GM12892 (cell line): ENCODE measurements at places on chromosomes 5 and 9.

GRCh38 chr5:88799938-88800535 is 82.9 kb downstream of the MEF2C start:
- DNase-seq, result no peak

GRCh38 chr5:59466271-59466670 is 427.3 kb downstream of the PDE4D start:
- no peak for DNase-seq

- no peak for DNase-seq
Observed at GRCh38 chr5:179232091-179232735, 113.0 kb downstream of the ADAMTS2 start.

DNA sequence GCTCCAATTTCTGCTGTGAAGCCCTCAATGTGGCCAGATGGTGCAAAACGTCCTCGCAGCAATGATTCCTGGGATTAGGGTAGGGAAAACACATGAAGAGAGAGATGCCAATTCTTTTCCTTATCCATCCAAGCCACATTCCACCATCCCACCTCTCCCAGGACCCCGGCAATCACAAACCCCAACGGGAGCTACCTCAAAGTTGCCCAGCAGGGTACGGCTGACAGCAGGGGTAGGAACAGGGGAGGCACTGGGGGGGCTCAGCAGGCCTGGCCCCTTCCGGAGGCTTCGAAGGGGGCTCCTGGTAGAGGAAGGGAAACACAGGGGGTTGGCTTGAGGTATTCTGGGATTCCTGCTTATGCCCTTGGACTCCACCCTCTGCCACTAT is 3.4 kb upstream of the STOML2 start:
- no peak for DNase-seq

- no peak for DNase-seq
Observed at GRCh38 chr9:71895955-71896354, 15.0 kb downstream of the ABHD17B start.

DNA sequence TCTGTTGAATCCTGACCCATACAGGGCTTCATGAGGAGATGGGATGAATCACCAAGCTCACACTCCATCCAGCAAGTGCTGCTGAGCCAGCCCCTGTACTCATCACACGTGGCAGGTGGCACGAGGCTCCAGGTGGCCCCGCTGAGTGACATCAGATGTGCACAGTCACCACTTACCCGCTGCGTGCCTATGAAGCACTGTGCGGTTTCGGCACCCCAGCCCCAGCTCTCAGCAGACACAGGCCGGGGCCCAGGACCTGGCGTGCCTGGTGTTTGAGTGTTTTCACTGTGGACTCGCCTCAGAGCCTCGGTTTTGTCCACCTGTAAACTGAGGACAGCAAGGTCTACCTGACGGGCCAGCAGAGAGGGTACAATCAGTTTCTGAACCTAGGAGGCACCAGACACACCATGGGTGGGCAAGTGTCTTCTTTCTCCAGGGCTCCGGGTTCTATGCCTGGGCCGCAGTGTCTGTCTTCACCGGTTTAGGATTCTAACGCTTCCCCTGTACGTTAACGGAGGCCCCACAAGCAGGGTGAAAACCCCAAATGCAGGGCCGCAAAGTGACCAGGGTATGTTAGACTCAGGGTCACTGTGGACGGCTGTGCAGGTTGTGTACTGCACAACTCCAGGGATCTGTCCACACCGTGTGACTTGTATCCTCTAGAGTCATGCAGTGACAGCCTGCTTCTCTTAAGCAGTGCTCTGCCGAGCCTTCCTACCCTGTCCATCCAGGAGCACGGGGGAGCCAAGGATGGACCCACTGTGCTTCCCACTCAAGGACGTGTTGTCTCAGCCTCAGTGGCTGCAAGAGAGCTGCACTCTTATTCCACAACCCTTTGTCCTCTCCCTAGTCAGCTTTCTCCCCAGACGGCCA is 44.3 kb upstream of the COL5A1 start:
- no peak for DNase-seq

GRCh38 chr5:142737179-142737578 is 33.0 kb upstream of the ARHGAP26 start:
- DNase-seq, result no peak

- DNase-seq, result no peak
Observed at GRCh38 chr5:68273717-68274409, 58.3 kb downstream of the PIK3R1 start.

DNA sequence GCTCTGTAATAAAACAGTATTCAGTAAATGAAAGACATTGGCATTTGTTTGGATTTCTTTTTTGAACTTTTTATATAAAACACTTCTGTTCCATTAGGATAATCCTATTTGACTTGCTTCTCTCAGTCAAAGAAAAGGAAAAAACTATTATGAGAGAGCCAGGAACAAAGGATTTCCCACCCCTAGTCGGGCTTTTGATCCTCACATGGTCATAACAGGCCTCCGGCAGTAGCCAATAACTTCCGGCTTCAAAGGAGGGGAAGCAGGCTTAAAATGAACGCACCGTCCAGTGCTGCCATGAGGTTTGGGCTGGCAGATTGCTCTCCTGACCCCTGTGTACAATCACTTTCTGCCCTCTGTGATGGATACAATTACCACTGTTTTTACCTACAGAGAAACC is 209.3 kb downstream of the ZNF608 start:
- no peak for DNase-seq

GRCh38 chr5:172106511-172107356 is 81.3 kb downstream of the STK10 start:
- DNase-seq, result no peak

- DNase-seq, result no peak
Observed at GRCh38 chr5:173486355-173487225, 129.9 kb downstream of the BOD1 start.

DNA sequence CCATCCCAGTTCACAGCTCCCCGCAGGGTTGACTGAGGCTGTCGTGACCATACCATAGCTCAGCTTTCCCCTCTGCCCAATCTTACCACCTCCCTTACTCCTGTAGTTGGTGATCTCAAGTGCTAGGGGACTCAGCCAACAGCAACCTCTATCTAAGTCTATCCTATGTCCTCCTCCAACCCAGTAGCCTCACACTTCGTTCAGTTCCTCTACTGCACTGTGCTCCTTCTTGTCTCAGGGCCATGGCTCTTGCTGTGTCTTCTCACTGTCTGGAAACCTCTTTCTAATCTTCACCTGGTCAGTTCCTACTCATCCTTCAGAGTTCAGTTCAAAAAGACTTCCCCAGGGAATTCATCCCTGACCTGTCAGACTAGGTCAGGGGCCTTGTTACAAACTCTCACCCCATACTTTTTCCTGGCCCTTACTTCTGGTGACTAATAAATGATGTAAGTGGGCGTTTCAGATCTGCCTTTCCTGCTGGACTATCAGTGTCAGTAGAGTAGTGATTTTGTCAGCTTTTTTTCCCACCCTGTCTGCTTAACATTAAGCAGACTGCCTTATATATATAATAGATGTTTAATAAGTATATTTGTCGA is 53.6 kb upstream of the NR3C1 start:
- DNase-seq, result no peak

- DNase-seq, result no peak
Observed at GRCh38 chr5:84373506-84373905, 11.2 kb downstream of the EDIL3 start.

DNA sequence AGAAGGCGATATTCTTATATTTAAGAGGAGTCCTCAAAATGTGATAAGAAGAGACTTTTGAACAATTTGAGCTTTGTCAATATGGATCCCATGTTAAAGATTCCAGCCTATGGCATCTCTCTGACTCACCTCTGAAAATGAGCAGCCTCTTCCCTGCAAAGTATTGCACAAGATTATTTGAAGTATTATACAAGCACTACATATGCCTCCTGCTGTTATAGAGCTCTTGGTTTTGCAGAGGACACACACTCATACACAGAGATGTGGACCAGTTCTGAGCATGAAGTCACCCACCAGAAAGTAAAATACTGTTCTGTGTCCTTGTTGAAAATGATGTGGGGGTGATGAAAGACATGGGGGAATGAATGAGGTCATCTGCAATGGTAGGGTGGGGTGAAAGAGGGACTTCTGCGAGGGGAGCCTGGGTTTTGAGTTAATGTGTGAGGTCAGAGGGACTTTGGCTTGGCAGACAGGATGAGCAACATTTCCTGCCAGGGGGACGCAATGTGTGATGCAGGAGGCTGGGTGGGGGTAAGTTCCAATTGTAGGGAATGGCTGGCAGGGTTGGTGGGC is 25.8 kb downstream of the FBXL7 start:
- DNase-seq, result no peak

- no peak for DNase-seq
Observed at GRCh38 chr5:168885324-168886120, 306.4 kb upstream of the PANK3 start.

DNA sequence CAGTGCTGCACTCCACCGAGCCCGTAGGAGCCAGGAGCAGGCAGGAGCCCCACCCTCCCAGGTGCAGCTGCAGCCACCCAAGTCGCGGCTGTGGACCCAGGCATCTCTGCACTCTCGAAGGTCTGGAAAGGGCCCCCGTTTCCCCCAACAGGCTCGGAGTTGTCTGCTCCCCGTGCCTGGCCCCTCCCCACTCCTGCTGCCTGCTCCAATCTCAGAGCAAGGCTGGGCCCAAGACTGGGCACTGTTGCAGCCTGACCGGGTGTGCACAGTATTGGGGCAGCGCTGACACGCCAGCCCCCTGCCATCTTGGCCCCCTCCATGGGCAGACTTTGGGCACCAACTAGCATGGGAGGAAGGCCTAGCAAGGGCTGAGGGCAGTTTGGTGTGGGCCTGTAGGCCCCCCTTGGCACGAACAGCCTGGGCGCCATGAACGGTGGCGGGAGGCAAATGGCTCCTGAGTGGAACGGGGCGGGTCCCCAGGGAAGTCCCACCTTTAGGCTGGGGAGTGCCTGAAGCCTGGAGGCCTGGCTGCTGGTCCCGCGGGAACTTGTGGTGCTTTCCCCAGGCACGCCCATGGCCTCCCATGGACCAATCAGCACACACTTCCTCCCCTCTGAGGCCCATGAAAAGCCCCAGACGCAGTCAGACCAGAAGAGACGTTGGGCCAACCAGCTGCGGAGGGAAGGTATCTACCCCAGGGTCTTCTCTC is 60.4 kb downstream of the PSAT1 start:
- DNase-seq, result peak; percentile 13

GRCh38 chr5:173333925-173334661 is 5.9 kb upstream of the STC2 start:
- DNase-seq, result no peak

- no peak for DNase-seq
Observed at GRCh38 chr5:37725185-37725584, 114.7 kb downstream of the GDNF start.

DNA sequence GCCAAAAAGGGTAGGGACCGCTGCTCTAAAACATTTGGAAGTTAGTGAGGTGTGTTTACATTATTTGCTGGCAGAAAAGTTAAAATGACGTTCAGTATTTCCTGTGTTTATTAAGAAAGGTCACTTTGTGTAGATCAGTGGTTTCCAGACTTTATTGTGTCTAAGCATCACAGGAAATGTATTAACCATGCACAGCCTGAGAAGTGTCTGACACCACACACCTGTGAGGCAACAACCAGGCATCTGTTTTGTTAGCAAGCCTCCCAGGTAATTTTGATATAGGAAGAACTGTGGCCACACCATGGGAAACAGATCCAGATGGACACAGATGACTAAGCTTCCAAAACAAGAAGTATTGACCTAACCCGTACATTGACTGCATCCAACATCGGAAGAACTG is 12.0 kb downstream of the TTC1 start:
- DNase-seq, result no peak

- no peak for DNase-seq
Observed at GRCh38 chr5:135058331-135058732, 24.3 kb upstream of the PITX1 start.

- DNase-seq, result no peak
Observed at GRCh38 chr9:13295556-13295955, 16.1 kb upstream of the MPDZ start.

- no peak for DNase-seq
Observed at GRCh38 chr5:78009937-78010527, 233.9 kb upstream of the TBCA start.

GRCh38 chr5:173689737-173690360 is 73.4 kb upstream of the BOD1 start:
- DNase-seq, result peak; percentile 47

- DNase-seq, result no peak
Observed at GRCh38 chr9:130304116-130304515, 38.6 kb downstream of the HMCN2 start.

DNA sequence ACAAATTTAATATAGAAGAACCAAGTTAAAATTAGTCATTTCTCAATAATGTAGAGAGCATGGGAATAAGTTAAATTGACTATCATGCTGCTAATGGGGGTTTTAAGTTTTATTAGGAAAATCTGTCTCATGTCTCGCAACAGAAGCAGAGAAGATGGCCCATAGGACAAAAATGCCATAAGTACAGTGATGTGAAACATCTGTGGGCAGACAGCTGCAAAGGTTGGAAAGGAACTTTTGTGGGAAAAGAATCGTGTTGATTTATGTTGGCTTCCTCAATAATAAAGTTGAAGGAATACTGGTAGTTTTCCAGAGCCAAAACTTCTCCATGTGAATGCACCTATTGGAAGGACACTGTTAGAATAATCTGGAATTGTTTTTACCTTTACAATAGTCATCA is 44.8 kb downstream of the VCAN start:
- DNase-seq, result no peak

DNA sequence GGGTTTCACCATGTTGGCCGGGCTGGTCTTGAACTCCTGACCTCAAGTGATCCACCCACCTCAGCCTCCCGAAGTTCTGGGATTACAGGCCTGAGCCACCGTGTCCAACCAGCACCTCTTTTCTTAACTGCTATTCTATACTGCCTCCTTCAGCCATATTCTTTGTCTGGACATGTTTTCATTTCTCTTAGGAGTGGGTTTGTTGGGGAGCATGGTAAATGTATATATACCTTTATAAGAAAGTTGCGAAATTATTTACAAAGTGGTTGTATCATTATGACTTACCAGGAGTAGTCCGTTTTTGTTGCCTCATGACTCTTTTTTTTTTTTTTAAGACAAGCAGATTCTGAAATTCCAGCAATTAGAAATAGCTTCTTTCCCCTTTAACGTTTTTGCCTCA is 38.7 kb downstream of the CDC42SE2 start:
- no peak for DNase-seq

DNA sequence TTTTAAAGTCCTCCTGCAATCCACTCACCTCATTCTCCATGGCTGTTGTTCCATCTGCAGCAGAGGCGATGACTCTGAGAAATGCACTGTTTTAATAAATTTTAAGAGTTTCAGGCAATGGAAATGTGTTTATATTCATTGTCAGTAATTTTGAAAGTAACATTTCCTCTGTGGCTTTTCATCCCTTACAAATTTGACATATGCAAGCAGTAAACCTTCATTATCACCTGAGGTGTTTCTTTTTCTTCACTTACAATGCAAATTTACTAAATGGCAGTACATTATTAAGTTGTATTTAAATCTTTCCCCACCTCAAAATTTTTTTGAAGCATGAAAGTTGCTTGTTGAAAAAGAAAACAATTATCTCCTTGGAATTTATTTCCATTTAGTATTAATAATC is 136.9 kb downstream of the DIRAS2 start:
- DNase-seq, result no peak

DNA sequence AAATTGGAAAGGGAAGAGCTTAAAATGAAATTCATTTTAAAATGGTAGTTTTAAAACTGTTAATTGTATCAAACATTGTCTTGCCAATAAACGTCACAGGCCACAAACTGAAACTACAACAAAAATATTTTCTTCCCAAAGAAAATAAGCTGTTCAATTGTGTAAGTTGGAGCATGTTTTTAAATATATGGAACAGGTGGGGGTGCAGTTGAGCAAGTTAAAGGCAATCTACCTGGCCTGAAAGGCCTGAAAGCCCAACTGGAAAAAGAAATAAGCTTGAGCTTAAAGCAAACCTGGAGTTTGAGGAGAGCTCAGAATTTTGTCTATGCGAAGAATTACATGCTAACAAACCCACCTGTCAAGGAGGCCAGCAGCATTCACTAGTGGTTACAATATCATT is 439.5 kb downstream of the ACTL7B start:
- DNase-seq, result no peak

GRCh38 chr9:73869264-73869663 is 627.9 kb upstream of the RORB start:
- DNase-seq, result no peak
